ENCODE measurements at places on chromosomes 11 and 22. TPM values are rescaled to one million over a fixed set of nuclear protein-coding genes. Genes with fewer than 3 reads are reported as not detected.

- peak; percentile 24 for DNase-seq
Measured at GRCh38 chr22:31291481-31292235, 630 bp downstream of the PIK3IP1 start.

DNA sequence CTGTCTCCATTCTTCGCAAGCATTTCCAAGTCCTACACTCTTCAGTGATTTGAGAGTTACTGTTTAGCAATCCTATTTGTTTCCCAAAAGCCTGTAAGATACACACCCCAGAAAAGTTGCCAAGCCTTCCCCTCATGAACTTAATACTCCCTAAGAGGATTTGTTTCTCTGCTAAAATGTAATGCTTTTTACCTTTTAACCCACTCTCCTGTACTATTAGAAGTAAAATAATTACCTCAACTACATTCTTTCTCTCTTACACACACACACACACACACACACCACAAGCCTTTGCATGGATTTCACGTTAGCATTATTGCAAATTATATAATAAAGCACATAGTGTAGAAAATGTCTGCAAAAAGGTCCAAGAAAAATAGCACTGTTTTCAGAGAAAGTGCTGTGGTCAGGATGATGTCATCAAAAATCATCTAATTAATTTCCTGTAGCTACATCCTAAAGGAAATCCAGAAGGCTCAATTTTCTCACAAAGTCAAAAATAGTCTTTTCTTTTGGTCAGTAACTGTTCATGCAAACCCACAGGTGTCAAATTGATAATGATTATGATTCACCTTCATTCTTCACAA, 364.1 kb upstream of the PITPNB start:
- DNase-seq: no peak

LRRC74B gene
- total RNA-seq: not detected

MAPK11 gene
- total RNA-seq: 10.7 TPM

GRCh38 chr22:28395920-28396753, 283.5 kb downstream of the TTC28 start:
- no peak for DNase-seq

SAA2 gene
- not detected for total RNA-seq

OR10A5 gene
- not detected for total RNA-seq

DNA sequence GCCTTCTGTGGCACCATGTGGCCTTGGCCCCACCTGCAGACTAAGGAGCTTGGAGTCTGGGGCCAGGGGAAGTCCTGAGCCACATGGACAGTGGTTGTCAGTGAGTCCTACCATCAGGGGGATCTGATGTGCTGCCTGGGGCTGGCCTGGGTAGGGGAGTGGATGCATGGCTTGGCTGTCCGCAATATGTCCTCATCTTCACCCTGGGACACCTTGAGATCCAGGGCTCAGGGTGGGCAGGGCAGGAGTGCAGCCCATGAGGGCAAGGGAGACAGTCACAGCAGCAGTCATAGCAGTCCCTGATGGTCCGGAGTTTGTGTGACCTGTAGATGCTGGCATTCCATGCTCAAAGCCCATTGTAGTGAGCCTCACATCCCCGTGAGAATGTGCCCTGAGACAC, 256.8 kb upstream of the B3GAT1 start:
- DNase-seq: no peak

AIFM3 gene
- not detected for total RNA-seq

- no peak for DNase-seq
Measured at GRCh38 chr11:66846671-66847091, 3.4 kb downstream of the RCE1 start.

DNA sequence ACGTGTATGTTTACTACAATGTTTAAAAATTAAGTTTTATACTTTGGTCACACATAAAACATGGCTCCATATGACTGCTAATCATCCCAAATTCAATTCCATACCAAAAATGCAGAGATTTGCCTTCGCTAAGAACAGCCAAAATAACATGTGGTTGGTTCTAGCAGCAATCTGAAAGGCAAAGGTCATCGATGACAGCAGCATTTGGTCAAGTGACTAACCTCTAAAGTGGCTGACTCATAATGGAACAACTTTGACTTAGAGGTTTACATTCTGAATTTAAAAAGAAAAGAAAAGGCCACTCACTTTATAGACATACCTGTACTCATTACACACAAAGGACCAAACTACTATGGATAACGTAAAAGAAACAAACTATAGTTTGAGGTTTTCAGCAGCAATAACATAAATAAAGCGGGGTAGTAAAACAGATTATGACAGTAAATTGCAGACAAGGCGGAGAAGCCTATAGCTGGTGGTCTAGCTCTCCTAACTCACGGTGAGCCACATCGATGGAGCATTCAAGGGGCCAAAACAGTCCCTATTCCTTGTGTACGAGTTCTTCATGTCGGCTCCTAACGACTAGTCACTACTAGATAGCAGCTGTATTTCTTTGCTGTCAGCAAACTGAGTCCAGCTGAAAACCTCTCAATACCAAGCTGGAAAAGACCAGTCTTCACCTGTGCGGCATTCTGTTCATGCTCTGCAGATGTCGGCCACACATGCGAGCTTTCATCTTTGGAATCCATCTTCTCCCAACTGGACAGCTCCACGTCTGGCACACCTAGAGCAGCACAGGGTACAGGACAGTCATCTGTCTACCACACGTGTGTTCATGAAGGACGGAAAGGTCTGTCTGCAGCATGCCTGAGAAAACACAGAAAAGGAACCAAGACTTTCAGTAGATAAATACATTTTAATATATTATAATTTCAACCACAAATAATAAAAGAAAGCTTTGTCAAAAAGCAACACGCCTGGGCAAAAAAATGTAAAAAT, 42.1 kb downstream of the PRDM10 start:
- DNase-seq: no peak

Data from activated CD4-positive, alpha-beta T cell treated with anti-CD3 and anti-CD28 coated beads, Interleukin-2, amount 10 ng/mL, durations not matched to agents 7 days and 5 days (primary cell).